B cell (primary cell): ENCODE measurements at places on chromosomes 16 and 17.
A peak's percentile ranks its signal among the peaks of the same experiment; 100 is the strongest.

DNA sequence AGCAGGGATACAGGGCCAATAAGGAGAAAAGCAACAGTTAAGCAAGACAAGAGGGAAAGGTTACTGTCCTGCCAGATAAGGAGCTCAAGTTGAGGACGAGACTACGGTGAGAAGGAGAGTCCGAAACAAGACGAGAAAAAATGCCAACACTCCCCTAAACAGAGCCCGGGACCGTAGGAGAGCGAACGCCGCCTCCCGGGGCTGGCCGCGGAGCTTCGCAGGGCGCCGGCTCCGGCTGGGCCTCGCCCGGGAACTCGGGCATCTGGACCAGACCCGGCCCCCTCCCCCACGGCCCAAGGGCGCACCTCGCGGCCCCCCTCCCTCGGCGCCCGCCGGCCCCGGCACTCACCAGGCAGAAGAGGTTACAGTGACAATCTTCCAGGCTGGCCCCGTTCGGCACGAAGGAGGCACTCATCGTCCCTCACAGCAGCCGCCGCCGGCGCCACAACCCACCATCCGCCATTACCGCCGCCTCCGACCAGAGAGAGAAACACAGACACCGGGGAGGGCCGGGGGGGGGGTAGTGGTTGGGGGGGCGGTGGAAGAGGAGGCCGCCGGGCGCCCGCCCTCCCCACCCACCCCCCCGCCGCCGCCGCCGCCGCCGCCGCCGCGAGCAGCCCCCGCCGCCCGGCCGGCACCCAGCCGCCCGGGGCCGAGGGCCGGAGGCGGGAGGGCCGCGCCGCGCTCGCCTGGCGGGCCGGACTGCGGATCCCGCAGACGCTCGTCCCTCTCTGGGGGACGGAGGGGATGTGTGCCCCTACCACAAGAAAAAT is at the start of gene MED13:
MED13 (minus strand) TSS at position 488 of the 773 bp plus-strand sequence; CDS start at position 415, 73 bp downstream.
- DNase-seq = peak; percentile 76

GRCh38 chr16:249431-249830 is 14.8 kb downstream of the FAM234A start:
- DNase-seq = no peak

DNA sequence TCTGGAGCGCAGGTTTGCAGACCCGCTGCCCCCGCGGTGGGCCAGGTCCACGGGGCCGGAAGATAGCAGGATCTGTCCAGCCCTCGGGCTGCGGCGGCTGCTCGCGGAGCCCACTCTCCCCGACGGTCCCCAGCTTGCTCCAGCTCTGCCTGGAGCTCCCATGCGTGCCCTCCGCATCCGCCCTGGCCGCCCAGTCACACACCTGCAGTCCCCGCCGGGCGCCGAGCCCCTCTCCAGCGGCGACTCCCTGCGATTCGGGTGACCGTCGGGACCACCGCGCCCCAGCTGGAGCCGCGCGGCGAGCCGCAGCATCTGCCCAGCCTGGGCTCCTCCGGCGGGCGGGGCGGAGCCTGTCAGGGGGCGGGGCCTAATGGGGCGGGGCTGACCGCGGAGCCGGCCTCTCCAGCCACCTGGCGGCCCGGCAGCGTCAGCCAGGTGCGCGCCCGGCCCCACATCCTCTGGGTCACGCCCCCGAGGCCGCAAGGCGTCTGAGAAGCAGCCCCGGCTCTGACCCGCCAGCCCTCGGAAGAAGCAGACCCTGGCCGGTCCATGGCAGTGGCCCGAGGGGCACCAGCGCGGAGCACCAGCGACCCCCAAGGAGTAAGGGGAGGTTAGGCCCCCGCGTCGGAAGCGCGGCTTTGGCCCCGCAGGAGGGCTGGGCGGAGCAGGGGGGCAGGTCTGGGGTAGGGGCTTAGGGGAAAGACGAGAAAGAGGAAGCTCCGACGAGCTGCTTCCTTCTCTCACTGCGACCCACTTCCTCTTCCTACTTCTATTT is at the start of gene PIK3R5:
PIK3R5 (minus strand) TSS at position 314 of the 775 bp plus-strand sequence. CDS start 54,213 bp downstream, outside the sequence.
- peak; percentile 98 for DNase-seq

DNA sequence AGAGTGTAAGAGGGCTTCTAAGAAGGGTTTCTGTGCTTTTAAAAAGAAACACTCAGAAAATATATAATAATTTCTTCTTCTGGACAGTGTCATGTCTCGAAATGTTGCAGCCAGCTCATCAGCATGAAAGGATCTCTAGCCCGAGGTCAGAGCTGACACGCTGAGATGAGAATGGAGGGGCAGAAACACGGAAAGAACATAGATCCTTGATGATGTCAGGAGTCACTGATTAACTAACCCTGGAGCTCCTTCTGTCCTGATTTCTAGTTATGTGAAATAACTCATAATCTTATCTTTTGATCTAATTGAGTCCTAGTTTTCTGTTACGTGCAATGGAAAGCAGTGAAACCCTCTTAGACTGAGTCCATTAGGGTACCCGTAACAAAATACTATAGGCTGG is 10.3 kb upstream of the TOX3 start:
- no peak for DNase-seq

DNA sequence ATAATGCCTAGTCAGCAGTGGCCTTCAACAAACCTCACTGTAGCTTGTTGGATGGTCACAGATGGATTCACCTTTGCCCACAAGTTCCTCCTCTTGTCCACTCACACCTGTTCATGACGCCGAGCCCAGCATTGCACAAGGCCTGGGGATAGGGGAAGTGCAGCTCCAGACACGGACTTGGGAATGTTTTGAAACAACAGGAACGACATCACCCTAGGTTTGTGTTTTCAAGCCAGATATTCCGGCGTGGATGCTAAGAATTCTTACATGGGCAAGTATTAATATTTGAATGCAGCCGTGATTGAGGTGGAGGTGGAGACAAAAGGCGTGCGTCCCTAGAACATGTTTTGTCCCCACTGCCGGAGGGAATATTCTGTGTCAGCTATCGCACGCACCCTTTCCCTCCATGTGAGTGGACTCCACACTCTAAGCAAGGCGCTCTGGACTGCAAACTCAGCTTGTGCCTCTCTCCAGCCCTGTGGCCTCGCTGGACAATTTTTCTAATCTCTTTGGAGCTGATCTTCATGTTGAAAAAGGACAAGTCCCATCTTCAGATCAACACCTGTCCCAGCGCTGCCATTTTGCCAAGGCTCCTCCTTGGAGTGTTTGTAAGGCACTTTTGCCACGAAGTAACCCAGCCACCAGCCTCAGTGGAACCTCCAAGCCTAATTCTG is 2.0 kb upstream of the BANP start:
- DNase-seq = peak; percentile 51

DNA sequence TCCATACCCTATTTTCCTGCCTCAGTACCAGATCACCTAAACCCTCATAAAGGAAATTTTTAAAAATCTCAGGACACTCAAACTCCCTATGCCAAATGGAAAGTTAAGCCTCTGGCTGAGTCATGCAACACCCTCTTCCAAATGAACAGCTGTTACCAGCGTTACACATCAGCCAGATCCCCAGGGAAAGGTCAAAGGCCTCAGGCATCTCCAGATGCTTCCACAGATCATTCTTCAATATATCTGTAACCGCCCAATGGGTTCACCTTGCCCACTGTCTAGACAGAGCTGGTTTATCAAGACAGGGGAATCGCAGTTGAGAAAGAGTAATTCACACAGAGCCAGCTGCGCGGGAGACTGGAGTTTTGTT is 29.1 kb upstream of the SHCBP1 start:
- DNase-seq = no peak

GRCh38 chr16:81782236-81782635 is 3.1 kb downstream of the PLCG2 start:
- no peak for DNase-seq

DNA sequence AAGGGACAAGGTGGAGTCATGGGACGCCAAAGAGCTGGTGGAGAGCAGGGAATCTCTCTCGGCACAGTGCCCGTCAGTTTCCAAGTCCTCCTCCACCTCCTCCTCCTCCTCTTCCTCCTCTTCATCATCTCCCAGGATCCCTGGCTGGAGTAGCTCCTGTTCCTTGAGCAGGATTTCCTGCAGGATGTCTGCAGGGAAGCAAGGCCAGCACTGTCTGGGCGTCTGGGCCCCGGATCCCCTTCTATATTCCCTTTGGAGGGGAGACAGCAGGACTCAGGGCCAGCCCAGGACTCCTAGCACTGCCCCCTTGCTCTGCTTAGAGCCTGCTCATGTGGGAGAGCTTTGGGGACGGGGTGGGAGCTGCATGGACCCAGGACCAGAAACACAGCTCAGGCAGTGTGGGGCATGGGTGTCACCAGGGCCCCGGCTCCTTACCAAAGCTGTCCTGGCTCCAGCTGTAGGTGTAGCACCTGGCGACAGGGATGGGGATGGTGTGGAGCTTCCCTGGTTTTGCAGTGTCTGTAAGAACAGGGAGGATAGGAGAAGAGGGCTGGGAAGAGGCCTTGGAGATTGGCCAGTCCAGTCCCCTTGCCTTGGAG is 21.3 kb upstream of the PIK3R6 start:
- DNase-seq = no peak

- no peak for DNase-seq
Measured at GRCh38 chr16:4376126-4376892, 4.7 kb downstream of the VASN start.

DNA sequence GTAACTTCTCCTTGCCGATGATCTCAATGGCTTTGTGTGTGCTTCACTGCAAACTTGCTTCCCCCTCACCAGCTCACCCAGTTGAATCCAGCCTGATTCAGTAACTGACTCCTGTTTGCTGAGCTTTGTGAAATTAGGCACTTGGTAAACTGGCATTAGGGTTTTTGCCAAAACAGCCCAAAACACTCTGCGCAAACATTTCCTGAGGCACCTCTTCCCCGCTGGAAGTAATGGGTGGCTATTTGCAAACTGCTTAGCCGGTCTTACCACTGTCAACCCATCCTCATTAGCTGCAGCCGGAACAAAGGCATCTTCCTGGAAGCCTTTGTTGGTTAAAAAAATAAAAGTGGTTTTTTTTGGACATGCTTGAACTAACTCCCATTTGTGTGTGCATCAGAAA is 353.2 kb downstream of the MAF start:
- no peak for DNase-seq

- DNase-seq = peak; percentile 63
Measured at GRCh38 chr17:48055531-48056245, 7.5 kb downstream of the NFE2L1 start.

GRCh38 chr16:67770346-67770991 is 35.9 kb downstream of the RANBP10 start:
- DNase-seq = no peak

DNA sequence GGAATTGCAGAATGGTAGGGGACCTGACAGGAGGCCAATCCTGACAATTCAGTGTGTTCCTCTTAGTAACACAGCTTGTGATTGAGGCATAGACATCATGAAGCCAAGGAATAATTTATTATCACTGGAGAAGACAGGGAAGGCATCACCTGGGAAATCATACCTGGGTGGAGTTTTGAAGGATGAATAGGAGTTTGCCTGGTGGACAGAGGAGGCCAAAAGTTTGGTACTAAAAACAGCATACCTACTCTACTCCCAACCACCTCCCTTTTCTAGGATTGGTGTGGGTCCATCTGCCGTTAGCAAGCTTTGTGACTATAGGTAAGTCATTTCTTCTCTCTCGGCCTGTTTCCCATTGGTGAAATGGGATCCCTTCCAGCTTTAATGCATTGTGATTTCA is 88.0 kb downstream of the RAB11FIP4 start:
- DNase-seq = no peak

DNA sequence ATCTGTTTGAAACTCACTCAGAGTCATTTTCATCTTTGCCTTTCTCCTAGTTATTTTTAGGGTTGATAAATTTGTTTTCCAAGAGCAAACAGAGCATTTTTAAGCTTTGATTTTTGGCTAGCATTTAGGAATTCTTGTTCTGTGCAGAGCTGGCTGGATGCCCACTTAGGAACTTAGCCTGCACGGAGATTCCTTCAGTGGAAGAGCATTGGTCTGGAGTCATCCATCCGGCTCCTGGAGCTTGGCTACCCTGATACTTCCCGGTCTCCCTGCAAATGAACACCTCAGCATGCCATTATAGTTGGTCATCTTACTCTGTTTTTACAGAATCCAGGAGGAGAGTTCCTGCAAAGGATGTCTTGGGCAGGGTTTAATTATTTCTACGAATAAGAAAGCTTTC is 57.1 kb downstream of the SPECC1 start:
- DNase-seq = no peak

- no peak for DNase-seq
Measured at GRCh38 chr16:77721752-77722308, 484 bp upstream of the NUDT7 start.

DNA sequence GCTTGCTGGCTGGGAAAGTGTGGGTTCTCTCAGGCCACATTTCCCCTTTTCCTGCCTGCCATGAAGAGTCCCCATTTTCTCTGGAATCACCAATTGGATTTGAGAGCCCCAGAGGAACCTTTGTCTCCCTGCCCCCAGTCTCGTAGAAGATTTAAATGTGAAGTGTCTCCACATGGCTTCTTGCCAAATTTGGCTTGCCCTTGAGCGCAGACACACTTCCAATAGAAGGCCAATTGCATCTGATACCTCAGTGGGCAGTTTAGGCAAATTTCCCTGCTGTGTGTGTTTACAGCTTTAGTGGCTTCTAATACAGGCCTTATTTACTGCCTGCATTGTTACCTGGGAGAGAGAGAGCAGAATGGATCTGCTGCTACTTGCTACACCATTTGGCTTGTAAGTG is 29.7 kb downstream of the CDK5R1 start:
- no peak for DNase-seq

- DNase-seq = no peak
Measured at GRCh38 chr17:31745964-31746600, 113.0 kb downstream of the COPRS start.

- no peak for DNase-seq
Measured at GRCh38 chr17:57027852-57028251, 49.9 kb downstream of the SCPEP1 start.

- DNase-seq = no peak
Measured at GRCh38 chr17:69348429-69348828, 21.5 kb upstream of the ABCA5 start.

GRCh38 chr16:56332464-56333079 is 92.8 kb downstream of the AMFR start:
- DNase-seq = no peak

DNA sequence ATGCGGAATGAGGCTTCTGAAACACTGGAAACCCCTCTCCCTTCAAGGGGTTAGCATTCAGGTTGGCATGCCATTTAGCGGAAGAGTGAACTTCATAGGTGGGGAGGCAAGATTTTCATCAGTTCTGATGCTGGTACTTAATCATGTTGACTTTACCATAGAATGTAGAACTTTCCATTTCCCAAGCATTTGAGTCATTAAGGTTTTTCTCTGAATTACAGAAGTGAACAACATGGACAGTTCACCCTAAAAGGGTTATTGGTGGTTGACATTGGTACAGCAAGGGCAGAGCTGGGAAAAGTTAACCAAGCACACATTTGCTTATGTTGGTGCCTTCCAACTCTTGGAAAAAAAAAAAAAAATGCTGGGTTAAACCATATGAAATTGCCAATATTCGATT is 39.1 kb downstream of the GAN start:
- no peak for DNase-seq
